NT2/D1 (cell line): ENCODE measurements at places on chromosomes 1 and 21.

DNA sequence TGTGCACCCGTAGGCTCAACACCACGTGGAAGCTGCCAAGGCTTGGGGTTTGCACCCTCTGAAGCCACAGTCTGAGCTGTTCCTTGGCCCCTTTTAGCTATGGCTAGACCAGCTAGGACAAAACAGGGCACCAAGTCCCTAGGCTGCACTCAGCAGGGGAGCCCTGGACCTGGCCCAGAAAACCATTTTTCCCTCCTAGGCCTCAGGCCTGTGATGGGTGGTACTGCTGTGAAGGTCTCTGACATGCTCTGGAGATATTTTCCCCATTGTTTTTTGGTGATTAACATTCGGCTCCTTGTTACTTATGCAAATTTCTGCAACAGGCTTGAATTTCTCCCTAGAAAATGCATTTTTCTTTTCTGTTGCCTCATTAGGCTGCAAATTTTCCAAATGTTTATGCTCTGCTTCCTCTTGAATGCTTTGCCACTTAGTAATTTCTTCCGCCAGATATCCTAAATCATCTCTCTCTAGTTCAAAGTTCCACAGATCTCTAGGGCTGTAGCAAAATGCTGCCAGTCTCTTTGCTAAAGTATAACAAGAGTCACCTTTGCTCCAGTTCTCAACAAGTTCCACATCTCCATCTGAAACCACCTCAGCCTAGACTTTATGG, 69.0 kb upstream of the KRTAP19-8 start:
- DNase-seq, result no peak

- no peak for DNase-seq
Observed at GRCh38 chr1:87053446-87053845, 139.0 kb downstream of the HS2ST1 start.

DNA sequence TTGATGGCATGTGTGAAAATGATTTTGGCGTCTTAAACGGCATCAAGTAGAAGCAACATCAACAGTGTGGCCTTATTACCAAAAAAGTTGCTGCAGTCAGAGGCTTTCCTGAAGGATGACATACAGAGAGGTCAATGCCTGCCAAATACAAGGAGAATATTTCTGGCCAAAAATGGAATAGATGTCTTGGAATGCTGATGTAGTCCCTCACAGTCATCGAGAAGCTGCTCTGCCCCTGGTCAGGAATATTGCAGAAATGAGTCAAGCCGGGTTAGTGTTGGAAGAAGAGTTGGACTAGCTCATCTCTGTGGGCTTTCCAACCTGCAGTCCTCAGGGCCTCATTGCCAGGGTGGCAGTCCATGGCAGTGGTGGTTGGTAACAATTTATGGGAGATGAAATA, 42.1 kb downstream of the NOS1AP start:
- DNase-seq, result no peak

DNA sequence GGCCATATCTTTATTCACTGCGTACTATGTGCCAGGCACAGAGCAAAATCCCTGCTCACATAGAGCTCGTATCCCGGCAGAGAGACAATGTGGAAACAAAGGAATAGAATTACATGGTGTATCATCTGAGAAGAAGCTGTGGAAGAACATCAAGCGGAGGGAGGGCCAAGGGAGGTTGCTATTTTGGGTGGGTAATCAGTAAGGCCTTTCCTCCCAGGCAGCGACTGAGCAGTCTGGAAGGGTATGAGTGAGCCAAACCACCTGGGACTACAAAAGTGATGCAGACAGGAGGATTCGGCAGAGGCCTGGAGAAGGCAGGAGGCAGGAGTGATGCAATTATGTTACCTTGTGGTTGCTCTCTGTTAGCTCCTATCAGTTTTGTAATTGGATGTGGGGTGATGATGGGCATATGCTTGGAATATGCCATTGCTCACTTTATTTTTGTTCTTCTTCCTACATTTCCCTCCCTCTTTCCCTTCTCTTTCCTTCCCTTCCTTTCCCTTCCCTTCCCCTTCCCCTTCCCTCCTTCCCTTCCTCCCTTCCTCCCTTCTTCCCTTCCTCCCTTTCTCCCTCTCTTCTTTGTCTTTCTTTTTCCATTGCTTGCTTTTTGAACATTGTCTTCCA, 172.9 kb downstream of the DISC1 start:
- DNase-seq, result no peak

GRCh38 chr1:182169203-182169602, 107.7 kb upstream of the ZNF648 start:
- DNase-seq, result no peak
